ENCODE measurements at places on chromosomes 6 and 20.

DNA sequence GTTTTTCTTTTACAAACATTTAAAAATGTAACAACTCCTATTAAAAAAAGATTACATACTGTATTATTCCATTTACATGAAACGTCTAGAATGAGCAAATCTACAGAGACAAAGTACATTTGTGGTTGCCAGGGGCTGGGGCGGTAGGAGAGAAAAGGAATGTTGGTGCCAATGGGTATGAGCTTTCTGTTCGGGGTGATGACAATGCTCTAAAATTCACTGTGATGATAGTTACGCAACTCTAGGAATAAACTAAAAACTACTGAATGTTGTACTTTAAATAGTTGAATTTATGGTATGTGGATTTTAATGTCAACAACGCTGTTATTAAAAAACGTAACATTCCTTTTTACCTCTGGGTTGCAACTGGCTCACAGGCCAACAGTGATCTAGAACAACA lies 211.1 kb downstream of the GMDS start:
- no peak for DNase-seq

- no peak for DNase-seq
Measured at GRCh38 chr6:136764517-136764993, 27.7 kb downstream of the MAP3K5 start.

- DNase-seq, result no peak
Measured at GRCh38 chr6:13544454-13545186, 29.8 kb upstream of the SIRT5 start.

GRCh38 chr6:4318321-4318720 lies 182.9 kb upstream of the ECI2 start:
- no peak for DNase-seq

DNA sequence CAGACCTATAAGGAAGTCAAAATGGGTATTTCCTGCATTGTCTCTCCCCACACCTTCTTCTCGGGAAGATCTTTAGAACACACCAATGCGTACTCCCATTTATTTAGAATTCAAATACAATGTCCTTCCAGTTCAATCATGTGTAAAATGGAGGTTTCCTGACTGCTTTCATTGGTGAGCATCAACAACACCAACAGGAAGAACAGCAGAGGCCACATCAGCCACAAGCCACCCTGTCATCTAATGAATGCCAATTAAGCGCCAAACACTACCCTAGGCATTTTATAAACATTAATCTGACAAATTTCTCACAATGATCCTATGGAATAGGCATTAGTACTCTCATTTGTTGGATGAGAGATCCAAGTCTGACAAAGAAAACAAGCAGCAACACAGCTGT lies 68.4 kb upstream of the SMLR1 start:
- no peak for DNase-seq

- DNase-seq, result no peak
Measured at GRCh38 chr20:10303852-10304251, 85.2 kb downstream of the SNAP25 start.

- no peak for DNase-seq
Measured at GRCh38 chr6:14272737-14273085, 155.1 kb downstream of the CD83 start.

DNA sequence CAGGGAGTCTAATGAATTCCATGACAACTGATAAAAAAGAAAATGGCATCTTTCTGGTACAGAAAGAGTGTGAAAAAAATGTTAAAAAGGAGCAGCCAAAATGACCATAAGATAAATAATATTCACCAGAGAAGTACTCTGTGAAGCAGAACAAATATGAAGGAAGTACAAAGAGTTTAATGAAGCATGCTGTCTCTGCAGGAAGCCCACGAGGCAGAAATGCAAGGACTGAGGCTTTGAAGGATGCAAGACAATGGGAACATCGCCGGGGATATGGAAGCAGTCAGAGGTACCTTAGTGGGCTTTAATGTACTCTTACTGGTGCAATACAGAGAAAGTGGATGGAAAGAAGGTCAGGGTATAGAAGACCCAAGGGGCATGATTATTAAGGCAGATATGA lies 50.7 kb downstream of the NOX3 start:
- no peak for DNase-seq

DNA sequence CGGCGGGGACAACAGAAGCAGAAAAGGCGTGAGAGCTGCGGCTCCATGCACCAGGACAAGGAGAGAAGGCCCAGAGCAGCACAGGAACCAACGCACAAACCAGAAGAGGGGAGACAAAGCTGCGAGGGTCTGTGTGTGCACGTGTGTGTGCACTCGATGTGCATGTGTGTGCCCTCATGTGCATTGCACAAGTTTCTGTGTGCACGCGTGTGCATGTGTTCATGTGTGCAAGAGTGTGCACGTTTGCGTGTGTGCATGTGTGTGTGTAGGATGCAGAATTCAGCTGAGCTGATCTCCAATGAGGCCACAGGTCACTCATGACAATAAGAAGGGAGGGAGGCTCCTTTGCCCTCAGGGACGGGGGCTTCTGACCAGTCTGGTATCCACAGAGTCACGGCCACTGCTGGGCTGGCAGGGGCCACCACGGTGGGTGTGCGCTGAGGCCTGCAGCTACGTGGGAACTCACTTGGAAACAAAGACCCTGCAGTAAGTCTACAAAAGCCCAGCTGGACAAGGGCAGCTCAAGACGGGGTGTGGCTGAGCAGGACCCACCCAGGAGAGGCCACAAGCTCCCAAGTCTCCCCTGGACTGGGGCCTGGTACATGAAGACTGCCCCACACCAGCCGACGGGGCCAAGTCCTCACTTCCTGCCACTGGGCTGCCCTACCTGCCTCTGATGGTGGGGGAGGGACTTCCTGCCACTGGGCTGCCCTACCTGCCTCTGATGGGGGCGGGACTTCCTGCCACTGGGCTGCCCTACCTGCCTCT lies 48.1 kb upstream of the CHRNA4 start:
- no peak for DNase-seq

DNA sequence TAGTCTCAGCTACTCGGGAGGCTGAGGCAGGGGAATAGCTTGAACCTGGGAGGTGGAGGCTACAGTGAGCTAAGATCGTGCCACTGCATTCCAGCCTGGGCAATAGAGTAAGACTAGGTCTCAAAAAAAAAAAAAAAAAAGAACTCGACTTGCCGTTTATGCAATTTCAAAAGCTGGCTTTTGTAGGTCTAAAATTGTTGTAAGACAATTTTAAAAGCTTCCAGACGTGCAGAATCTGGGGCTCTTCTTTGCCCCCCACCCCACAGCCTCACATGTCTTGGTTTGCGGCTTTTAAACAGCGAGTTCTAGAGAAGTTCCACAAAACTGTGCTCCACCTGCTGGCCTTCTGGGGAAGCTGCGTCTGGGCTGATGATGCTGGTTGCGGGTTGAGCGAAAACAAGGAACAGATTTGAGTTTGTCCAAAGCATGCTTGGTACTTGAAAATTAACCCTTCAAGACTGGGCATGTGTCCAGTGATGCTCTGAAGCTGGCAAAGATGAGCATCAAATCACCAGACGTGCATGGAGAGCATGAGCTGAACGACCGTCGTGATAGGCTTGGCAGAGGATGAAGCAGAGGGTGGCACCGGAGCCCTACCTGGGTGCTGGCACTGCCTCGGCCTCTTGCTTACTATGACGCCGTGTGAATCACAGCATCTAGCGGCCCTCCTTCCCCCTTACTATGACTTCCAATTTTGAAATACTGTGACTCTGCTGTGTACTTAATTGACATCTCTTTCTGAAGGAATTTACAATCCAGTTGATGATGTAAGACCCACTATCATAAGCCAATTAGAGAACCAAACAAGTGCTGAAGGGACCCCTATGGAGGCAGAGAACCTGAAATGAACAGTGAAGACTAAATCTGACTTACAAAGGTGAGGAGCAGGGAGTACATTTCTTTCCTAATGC lies 171.4 kb downstream of the GMPR start:
- no peak for DNase-seq

- DNase-seq, result no peak
Measured at GRCh38 chr20:3854462-3854871, 7.8 kb downstream of the MAVS start.

DNA sequence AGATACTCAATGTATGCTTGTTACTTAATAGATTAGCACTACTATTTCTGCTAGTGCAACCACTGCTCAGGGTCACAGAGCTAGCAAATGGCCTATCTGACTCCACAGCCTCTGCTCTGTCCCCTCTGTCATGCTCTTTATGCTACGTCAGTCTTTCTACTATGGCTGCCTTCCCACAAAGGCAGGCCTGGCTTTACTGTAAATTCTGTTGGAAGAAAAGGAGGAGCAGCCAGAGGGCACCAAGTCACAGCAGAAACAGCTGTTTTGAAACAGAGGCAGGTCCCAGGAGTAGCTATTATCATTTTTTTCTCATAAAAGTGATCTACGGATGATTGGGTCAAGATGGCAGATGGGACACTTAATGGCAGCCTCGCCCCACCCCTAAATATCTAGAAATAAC lies 10.0 kb upstream of the ELMO2 start:
- no peak for DNase-seq

GRCh38 chr20:17558154-17558940 lies 11.5 kb upstream of the DSTN start:
- DNase-seq, result no peak

- no peak for DNase-seq
Measured at GRCh38 chr20:9550283-9550682, 35.9 kb downstream of the LAMP5 start.

DNA sequence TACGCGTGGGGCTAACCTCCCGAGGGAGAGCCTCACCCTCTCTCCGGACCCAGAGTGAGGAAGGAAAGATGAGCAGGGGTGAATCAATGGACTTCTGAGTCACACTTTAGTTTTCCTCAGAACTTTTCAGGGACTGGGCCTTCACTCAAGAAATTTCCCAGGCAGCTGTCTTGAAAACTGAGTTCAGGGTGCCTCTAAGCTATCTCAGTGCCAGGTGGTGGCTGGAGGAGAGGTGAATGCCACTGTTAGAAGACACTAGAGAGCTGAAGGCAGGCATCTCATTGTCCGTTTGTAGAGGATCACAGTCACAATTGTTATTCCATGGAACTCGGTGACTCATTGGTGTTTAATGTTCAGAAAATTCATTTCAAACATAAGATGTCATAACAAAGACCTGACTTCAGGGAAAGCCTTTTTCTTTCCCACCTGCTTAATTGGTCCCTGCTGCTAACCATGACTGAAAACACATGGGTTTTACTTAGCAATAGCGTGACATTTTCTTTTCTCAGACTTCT lies 5.3 kb upstream of the SERPINB6 start:
- no peak for DNase-seq

GRCh38 chr6:117345292-117345610 lies 79.9 kb downstream of the VGLL2 start:
- DNase-seq, result no peak

- DNase-seq, result no peak
Measured at GRCh38 chr20:35695978-35696377, 3.2 kb downstream of the NFS1 start.

GRCh38 chr6:22072949-22073348 lies 223.9 kb downstream of the PRL start:
- DNase-seq, result no peak

- DNase-seq, result no peak
Measured at GRCh38 chr6:20085817-20086216, 126.5 kb downstream of the MBOAT1 start.

- no peak for DNase-seq
Measured at GRCh38 chr6:158819977-158820622, 932 bp upstream of the EZR start.

GRCh38 chr20:63847237-63848002 lies 13.9 kb upstream of the ABHD16B start:
- no peak for DNase-seq

DNA sequence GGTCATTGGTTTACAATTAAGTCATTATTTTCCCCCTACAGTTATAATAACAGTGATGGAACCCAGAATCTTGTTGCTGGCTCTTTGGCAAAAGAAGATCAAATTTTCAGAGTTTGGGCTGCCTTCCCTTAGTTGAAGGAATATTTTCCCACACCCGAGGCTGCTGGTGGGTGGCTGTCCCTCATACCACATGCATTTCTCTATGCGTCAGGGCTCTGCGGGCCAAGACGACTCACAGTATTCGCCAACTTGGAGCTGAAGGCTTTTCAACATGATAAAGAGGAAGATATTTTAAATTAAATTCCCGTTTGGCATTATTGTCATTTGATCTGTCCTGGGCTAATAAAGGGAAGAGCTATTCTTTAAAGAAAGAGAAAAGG lies 102.2 kb upstream of the SASH1 start:
- DNase-seq, result no peak
